Glomerular endothelial cell (primary cell): ENCODE measurements at places on chromosomes 5 and 9.

GRCh38 chr5:150904479-150905311 is at the start of gene ZNF300:
ZNF300 (minus strand) TSS chr5:150904980; CDS start chr5:150903155, 1,825 bp downstream.
- peak; percentile 83 for DNase-seq

DNA sequence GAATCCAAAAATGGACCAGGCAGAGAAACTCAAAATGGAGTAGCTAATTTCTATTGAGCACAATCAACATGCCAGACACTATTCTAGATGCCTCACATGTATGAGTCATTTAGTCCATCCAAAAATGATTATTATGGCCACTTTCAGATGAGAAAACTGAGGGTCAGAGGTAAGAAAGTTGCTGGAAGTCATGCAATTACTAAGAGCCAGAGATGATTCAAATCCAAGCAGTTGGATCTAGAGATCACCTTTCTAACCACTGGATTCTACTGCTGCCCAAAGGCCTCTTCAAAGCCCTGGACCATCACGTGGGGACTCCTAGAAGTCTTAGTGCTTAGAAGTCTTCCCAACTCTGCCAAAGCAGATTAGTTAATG is 51.8 kb upstream of the HMHB1 start:
- DNase-seq: no peak

DNA sequence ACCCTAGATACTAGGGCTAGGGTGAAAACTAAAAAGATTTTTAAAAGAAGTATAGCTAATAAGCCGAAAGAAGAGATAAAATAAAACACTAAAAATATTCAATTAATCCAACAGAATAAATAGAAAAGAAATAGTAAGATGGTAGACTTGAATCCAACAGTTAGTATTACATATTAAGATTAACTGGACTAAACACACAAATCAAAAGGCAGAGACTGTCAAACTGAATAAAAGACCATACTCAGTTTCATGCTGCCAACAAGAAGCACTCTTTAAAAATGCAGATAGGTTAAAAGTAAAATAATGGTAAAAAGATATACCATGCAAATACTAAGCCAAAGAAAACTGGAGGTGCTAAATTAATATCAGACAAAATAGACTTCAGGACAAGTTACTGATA is 65.0 kb downstream of the TTLL11 start:
- no peak for DNase-seq

GRCh38 chr5:170314541-170315095 is 17.0 kb upstream of the LCP2 start:
- DNase-seq: no peak

- DNase-seq: no peak
Measured at GRCh38 chr9:35797311-35798109, 6.1 kb downstream of the NPR2 start.

GRCh38 chr5:140106101-140106500 is 7.8 kb upstream of the PURA start:
- DNase-seq: no peak

DNA sequence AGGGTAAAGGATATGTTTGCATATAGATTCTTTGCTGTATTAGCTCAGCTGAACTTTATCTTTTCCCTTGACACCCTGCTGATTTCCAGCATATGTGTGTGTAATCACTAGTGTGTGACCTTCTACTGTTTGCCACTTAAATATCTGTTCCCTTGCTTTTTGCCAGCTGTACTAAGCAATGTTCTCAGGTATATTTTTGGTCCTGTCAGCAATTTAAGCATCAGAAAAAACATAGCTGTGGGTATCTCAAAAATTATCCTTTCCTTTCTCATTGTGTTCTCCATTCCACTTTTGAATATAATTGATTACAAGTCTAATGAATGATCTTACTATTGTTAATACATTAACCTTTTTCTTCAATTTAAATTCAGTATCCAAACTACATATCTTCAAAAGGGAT is 59.2 kb upstream of the CDH10 start:
- DNase-seq: no peak

DNA sequence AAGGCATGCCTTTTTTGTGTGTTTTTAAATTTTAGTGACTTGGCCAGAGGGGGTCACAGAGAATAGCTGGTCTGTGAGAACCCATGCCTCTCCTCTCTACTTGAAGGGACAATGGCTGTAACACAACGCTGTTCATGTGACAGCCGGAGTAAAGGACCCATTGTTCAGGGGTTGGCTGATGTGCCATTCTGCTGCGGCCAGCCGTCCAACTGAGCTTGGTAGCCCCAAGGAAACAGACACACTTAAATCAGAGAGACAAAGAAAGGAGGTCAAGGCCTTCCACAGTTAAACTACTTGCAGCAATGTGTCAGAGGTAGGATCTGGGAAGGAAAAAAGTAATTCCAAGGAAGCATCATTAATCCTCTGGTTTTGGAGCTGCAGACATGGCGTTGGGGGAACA is 8.1 kb downstream of the MEGF10 start:
- no peak for DNase-seq

- no peak for DNase-seq
Measured at GRCh38 chr5:135508496-135509005, 27.2 kb downstream of the NEUROG1 start.
